Activated T-cell treated with anti-CD3 and anti-CD28 coated beads for 48 hours (primary cell): ENCODE measurements at places on chromosomes 1 and 21.
A peak's percentile ranks its signal among the peaks of the same experiment; 100 is the strongest.

DNA sequence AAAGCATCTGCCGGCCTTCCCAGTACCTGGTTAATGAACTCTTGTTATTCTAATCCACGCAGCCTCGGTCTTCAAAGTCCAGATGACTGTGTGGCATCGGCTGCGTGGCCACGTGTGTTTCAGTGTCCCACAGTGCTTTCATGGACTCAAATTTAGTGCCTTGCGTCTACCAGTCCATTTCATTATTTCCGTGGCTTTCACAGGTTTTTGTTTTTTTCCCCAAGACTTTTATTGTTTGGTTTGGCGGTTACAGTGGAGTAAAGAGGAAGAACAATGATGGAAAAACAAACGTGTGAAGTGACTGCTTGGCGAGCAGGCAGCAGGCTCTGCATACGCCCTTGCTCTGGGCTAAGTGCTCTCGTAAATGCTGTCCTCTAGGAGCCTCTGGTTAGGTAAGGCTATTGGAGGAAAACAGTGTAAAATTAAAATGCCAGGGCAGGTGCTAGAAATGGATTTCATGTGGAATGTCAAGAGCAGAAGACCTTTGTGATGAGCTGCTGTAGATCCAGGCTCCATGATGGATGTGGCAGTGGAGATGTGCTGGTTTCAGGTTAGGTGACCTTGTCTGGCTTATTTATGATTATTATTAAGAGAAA is 536.3 kb downstream of the KIF26B start:
- no peak for DNase-seq

- DNase-seq: no peak
Observed at GRCh38 chr21:41387042-41387819, 25.4 kb downstream of the MX2 start.

- DNase-seq: no peak
Observed at GRCh38 chr1:244969355-244970235, 105.3 kb upstream of the HNRNPU start.

- DNase-seq: peak; percentile 46
Observed at GRCh38 chr1:65309304-65310077, at the start of gene DNAJC6. Gene DNAJC6 (plus strand): TSS chr1:65309543. CDS start chr1:65309746, 203 bp downstream.

DNA sequence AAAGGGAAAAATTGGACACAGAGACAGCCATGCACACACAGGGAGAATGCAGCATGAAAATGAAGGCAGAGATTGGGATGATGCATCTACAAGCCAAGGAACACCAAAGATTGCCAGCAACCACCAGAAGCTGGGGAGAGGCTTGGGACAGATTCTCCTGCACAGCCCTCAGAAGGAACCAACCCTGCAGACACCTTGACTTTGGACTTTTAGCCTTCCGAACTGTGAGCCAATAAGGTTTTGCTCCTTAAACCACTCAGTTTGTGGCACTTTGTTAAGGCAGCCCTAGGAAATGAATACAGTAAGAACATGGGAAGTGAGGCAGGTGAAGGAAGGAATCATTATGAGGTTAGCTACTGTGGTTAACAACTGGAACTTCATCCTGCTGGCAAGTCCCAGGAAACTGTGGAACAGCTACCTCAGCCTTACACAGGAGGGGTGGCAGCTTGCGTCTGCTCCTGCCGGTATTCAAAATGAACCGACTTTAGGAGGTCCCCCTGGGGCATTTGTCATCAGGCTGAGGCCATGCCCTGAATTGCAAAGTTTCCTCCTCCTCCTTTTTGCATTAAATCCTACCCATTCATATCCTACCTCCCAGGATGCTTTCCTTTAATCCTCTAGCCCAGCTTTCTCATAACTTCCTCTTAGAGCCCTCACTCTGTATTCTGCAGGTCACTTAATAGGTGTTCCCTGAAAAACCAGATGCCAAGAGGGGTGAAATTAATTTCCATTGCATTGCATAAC is 15.4 kb downstream of the CD247 start:
- DNase-seq: no peak

- DNase-seq: no peak
Observed at GRCh38 chr1:233993651-233994050, 89.2 kb downstream of the SLC35F3 start.

GRCh38 chr21:18725653-18726052 is 322.1 kb upstream of the TMPRSS15 start:
- DNase-seq: no peak

GRCh38 chr1:220454155-220454777 is 73.7 kb upstream of the MARK1 start:
- DNase-seq: no peak

DNA sequence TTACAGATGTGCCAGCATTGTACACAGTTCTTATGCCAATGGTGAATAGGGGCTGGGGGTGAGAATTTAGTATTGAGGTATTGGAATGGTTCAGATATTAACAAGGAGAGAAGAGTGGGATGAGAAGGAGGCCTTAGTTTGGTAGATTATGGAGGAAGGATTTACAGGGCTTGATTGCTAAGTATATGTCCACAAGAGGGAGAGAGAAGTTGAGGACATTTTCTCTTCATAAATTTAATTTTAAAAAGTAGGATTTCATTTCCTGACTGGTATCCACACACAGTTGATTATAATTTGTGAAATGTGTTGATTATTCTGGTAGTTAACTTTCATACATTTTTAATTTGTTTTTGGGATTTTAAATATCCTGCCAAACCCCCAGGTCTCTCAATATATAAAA is 213.0 kb downstream of the ADGRL2 start:
- no peak for DNase-seq
